ENCODE measurements at places on chromosomes 7 and 10. TPM values are rescaled to one million over a fixed set of nuclear protein-coding genes. Genes with fewer than 3 reads are reported as not detected.

GRCh38 chr7:129368389-129368986 is 65.7 kb upstream of the STRIP2 start:
- H3K27me3 ChIP-seq, result no peaks in the 10 kb centered on the region
- no peak overlapping the region for H3K4me3 ChIP-seq
- DNase-seq, result no peak
- H3K4me1 ChIP-seq, result no peaks in the 10 kb centered on the region

DNA sequence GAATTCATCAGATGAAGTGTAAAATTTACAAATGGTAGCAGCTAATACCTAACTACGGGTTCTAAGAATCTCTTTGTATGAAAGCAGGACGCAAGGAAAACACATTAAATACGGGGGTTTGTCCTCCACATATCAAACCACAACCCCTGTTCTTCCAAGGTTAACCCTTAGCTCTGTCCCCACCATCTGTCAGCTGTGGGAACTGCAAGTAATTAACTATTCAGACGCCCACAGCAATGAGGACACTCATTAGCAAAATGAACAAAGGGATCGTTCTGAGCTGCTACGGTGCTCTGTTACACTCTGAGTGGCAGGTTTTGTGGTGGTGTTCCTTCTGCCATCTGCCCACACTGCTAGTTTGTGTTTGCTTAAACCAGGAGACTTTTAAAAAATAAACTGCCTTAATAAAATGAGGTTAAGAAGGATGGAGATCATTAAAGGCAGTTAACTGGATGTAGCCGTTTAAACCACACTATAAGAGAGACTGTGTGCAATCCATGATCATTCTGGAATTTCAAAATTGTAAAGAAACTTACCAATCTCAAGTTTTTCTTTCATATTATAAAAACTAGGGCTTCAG is 51.4 kb downstream of the C10orf67 start:
- no peak overlapping the region for H3K27ac ChIP-seq
- no peaks in the 10 kb centered on the region for H3K36me3 ChIP-seq
- no peak overlapping the region for H3K4me3 ChIP-seq
- H3K27me3 ChIP-seq, result peaks cover 3% of the 10 kb centered on the region

The TEX47 gene
- total RNA-seq, result not detected

The PALD1 gene
- 7.3 TPM for total RNA-seq

Data from thymus (tissue), 14 donors.